ENCODE measurements at places on chromosomes 11 and 22.
A peak's percentile ranks its signal among the peaks of the same experiment; 100 is the strongest.

DNA sequence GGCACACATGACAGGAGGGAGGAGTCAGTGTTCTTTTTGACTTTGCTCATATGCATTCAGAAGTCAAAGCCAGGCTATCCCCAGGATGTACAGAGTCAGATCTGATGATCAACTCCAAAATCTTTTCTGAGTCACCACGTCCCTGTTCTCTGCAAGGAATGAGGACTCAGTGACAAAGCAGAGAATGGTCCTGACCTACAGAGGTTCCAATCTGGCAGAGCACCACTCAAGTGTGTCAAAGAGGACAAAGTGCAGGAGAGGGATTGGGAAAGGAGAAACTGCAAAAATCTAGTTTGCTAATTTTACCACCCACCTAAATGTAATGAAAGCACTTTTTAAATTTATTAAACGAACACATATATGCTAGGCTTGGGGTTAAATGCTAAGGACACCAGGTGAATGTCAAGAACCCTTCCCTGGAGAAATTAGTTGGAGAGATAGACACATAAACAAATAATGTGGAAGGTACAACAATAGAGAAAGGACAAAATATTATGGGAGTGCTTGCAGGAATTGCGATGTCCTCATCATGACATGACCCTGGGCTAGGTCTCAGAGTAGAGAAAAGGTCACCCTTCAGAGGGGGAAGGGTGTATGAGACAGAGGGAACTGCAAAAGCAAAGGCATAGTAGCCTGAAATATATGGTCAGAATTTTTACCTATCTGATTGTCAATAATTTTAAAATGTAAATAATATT lies 56.3 kb downstream of the MTNR1B start:
- DNase-seq: no peak

DNA sequence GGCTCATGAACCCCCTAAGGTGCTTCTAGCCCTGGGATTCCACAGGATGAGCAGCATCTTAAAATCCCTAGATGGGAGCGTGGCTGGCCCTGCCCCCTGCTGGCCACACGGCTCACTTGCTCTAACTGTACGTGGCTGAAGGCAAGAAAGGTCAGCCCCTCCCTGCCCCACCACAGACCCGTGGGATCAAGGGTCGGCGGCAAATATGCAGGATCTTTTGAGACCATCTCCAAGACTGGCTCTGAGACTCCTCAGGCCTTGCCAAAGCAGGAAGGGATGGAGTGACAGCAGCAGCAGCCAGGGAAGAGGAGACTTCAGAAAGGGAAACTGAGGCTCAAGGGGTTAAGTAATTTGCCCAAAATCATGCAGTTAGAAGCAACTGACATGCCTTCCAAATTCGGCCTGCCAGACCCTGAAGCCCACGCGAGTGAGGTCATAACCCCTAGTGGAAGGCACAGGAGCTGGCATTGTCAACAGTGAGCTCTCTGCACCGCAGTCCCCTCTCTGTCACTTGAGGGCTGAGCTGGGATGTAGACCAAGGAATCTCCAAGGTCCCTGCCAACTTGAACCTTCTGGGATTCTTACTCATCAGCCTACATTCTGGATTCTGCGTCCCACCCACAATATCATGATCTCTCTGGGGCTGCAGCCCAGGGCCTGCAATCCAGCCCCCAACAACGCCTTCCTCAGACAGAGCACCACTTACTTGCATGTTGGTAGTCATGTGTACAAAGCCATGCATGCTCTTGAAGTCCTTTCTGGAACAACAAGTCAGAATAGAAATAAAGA lies 31.4 kb downstream of the CREB3L1 start:
- peak; percentile 38 for DNase-seq

- DNase-seq: no peak
These were observed 3.1 kb downstream of the TMEM25 start for GRCh38 chr11:118533769-118534729.

DNA sequence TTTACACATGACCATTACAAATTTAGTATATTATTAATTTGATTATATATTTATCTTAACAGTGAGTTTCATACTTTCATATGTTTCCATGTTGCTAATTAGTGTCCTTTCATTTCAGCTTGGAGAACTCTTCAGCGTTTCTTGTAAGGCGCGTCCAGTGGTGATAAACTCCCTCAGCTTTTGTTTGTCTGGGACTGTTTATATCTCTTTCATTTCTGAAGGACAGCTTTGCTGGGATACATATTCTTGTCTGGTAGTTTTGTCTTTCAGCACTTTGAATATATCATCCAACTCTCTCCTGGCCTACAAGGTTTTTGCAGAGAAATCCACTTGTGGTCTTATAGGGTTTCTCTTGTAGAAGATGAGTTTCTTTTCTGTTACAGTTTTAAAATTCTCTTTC lies 12.4 kb downstream of the BIRC2 start:
- no peak for DNase-seq

DNA sequence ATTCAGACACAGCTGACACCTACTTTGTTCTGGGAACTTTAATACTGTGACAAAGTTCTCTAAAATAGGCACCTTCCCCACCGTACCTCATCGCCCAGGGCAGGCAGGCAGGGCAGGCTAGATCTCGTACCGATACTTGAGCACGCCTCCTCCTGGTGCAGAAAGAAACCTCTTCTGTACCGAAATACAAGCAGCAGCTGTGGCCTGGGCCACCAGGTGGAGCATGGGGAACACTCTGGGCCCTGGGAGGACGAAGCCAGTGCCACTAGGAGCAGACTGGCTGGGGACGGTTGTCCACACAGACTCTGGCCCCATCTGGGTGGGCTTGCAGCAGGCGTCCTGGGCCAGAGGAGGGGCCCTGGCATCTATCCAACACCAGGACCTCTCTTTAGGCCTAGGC lies 12.8 kb downstream of the PMM1 start:
- no peak for DNase-seq

DNA sequence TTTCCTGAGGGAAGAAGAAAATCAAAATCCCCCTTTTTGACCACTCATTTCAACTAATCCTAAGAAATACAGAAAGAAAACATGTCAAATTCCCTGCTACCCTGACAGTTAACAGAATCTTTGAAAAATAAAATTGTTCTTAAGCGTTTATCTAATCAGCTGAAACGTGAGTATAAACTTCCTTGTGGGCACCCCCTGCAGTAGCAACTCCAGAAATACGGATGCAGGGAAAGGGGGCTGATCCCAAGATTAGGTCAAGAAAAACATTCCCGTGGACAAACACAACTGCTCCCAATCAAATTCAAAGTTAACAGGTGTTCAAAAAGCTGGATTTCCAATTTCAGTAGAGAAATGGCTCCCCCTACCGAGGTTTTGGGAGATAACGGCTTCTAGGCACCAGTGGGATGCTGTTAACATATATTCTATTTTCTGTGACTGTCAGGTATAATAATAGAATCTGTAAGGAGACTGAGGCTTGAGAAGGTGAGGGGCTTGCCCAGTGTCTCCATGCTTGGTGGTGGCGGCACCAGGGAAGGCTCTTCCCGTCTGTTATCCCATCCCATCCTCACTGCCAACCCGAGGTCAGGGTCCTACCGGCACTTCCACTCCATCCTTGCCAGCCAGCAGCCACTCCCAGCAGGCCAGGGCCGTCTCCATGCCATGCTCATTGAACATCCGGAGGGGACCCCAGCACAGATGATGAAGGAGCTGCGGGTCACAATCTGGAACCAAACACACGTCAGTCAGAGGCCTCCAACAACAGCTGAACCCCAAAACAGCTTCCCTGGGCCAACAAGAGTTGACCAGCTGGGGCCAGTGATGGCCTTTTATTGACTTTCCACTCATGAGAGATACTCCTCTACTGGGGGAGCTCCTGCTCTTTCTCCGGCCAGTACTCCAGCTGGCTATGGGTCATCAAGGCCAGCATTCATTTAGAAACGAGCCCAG lies 32.0 kb upstream of the SERPIND1 start:
- DNase-seq: peak; percentile 11

GRCh38 chr11:92111287-92111686 lies 113.3 kb upstream of the FAT3 start:
- DNase-seq: no peak

GRCh38 chr11:119044708-119045107 lies 12.3 kb downstream of the HYOU1 start:
- DNase-seq: no peak

DNA sequence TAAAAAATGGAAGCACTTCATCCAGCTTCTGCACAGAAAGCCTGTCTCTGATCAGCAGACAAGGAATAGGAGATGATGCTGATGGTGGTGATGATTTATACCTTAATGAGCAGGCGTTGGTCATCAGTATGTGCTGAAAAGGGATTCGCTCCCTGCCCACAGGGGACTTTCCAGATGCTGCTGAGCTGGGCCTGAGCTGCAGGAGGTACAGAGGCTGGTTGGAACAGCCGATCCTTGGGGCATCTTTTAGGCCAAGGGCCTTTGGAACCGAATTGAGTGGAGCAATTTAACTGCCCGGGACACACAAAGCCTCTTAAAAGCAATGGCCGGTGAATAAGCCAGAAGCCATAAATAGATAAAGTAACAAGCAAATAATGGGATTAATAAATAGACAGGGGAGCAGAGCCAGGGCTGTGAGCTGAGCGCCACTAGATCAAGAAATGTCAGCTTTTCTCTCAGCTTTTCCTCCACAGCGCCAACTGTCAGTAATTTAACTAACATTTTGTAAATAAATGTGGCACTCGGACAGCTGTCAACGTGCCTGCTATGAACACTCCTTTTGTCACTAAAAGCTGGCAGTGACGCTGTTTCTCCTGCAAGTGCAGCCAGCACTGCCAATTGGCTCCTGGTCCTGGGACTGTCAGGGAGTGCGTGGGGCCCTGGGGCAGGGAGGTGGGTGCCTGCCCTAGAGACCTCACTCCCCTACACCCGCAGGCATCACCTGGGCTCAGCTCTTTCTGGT lies 562.3 kb downstream of the NTM start:
- no peak for DNase-seq

GRCh38 chr22:30402028-30402765 lies 5.4 kb downstream of the SEC14L2 start:
- no peak for DNase-seq

DNA sequence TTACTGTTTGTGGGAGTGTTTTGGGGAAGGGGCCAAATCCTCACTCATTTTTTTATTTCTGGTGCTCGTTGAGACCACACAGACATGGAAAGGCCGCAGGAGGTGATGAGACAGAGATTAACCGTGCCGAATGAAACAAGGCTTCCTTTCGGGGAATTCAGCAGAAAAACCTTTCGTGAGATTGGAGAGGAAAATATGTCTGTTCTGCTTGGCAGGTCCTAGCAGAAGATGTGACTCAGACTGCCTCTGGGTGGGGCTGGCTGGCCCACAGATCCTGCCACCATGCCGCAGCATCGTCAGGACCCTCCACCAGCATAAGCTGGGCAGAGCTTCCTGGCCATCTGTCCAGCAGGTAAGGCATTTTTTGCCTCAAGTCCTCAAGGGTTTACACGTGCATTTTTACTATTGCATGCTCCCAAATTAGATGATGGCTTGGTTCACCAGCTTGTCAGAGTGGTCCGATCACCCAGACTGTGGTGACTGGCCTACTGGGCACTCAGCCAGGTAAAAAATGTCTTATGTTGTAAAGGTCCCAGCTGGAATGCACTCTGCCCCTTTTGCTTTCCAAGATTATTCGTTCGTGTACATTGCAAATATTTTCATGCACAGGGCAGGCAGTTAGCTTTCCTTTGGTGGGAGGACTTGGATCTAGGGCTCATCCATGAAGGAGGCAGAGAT lies 1.5 kb downstream of the DDB2 start:
- peak; percentile 80 for DNase-seq

- no peak for DNase-seq
These were observed 42.3 kb upstream of the DDI1 start for GRCh38 chr11:103994094-103994493.

- no peak for DNase-seq
These were observed 46.9 kb upstream of the CSTF3 start for GRCh38 chr11:33208150-33208549.

DNA sequence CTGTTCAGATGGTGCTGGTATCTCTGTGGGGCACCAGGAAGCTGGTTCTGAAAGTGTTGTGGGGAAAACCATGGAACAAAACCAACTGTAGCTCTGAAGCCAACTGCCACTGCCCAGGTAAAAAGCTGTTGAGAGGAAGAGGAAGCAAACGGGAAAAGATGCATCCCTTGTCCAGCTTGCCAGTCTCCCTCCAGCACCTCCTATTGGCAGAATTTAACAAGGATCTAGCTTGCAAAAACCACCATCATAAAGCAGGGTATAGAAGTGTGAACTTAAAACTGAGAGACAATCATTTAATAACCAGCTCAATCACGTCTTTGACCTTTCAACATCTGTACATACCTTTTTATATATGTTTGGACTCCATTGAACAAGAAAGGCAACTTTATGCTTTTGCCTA lies 4.5 kb downstream of the PATE1 start:
- no peak for DNase-seq

DNA sequence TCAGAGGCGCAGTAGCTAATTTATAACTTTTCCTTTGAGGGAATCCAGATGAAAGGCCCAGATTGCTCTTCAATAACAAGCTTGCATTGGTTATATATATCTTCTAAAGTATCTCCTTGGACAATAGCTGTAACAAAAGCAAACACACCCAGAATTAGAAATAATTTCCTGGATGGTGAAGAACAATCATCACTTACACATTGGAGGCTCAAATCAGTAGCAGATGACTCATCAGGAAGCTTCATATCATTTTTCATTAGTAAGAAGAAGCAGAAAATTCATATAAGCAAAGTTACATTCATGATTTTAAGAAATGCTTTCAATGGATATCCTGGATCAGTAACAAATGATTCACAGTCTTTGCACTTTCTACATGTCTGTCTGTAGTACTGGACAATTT lies 173.6 kb upstream of the CCDC90B start:
- no peak for DNase-seq

- DNase-seq: no peak
These were observed 889.1 kb downstream of the OPCML start for GRCh38 chr11:132643239-132643638.

GRCh38 chr11:20097319-20098221 lies 62.7 kb downstream of the DBX1 start:
- DNase-seq: no peak

DNA sequence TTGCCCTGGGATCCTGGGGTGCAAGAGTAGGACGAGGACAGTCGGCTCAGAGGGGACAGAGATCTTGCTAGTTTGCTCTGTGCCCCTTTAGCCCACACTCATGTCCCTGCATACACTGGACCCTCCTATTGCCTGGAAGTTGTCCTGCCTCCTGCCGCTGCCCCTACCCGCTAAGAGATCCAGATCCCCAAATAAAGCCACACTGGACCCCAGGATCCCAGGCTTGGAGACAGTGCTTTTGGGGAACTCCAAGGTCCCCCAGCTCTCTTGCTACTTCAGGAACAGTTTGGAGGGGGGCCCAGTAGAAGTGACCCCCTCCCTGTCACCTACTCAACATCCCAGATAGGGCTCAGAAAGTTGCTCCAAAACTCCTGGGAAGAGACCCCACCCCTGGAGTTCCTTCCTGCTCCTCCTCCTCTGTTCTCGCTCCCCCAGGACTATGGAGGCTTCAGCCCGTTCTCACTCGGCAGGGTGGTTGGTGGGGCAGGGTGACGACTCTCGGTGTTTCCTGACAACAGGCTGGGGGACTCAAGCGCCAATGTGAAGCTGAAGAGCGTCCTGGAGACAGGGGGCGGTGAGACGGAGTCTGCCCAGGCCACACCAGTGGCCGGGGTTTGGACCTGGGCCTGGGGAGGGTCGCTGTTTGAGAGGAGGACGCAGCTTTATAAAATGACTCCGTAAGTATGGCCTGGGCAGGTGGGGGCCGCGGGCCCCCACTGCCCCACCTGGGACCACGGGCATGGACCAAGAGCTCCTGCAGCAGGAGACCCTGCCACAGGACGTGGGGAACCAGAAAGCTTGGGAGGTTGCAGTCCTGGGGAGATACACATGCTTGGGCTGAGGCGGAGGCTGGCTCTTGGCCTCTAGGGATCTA lies 19.2 kb upstream of the TUB start:
- no peak for DNase-seq

GRCh38 chr11:2548596-2548995 lies 103.8 kb downstream of the KCNQ1 start:
- DNase-seq: no peak

- DNase-seq: no peak
These were observed 26.3 kb downstream of the KCNJ4 start for GRCh38 chr22:38428714-38429113.
